ENCODE measurements at places on chromosomes 6 and 20. TPM values are rescaled to one million over a fixed set of nuclear protein-coding genes. Genes with fewer than 3 reads are reported as not detected.

Gene C20orf96
- total RNA-seq, result 6.7 TPM

DNA sequence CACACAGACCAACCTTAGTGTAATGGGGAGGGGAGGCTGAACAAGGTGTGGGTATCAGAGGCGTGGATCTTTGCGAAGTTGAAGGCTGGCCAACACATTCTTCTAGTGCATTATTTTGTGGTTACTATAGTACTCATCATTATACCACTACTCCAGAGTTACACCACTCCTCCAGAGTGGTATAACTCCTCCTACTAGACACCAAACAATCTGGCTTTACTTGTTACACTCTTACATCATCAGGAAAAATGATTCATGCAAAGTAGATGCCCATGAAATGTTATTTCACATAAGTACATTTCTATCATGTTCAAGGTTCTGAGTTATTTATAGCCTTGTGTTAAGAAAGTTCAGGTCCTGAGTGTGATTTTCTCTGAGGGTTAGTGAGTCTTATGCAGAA, 443.1 kb upstream of the OPRM1 start:
- H3K4me1 ChIP-seq, result peaks cover 14% of the 10 kb centered on the region
- no peak for DNase-seq
- H3K27ac ChIP-seq, result no peak overlapping the region
- H3K27me3 ChIP-seq, result no peaks in the 10 kb centered on the region

DNA sequence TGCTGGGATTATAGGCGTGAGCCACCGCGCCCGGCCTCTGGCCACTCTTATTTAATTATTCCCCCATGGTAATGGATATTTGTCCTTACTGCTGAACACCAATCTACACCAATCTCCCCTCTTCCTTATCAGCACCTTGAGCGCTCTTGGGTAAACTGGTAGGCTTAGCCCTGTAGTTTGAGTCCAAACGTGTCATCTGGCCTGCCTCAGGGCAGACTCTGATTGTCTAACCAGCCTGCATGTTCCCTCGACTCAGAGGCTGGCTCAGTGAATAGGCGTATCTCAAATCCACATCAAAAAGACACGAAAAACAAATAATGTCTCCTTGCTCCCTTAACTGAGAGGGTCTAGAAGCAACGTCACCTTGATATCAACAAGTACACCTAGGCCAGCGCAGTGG, 260.9 kb downstream of the TFAP2C start:
- H3K36me3 ChIP-seq, result no peaks in the 10 kb centered on the region
- H3K4me1 ChIP-seq, result peaks cover 4% of the 10 kb centered on the region
- DNase-seq, result no peak

GRCh38 chr6:24849713-24850112, 51.0 kb upstream of the ARMH2 start:
- no peak overlapping the region for H3K27ac ChIP-seq
- H3K27me3 ChIP-seq, result no peaks in the 10 kb centered on the region
- no peak for DNase-seq
- H3K4me3 ChIP-seq, result no peak overlapping the region
- peaks cover 73% of the 10 kb centered on the region for H3K36me3 ChIP-seq

DNA sequence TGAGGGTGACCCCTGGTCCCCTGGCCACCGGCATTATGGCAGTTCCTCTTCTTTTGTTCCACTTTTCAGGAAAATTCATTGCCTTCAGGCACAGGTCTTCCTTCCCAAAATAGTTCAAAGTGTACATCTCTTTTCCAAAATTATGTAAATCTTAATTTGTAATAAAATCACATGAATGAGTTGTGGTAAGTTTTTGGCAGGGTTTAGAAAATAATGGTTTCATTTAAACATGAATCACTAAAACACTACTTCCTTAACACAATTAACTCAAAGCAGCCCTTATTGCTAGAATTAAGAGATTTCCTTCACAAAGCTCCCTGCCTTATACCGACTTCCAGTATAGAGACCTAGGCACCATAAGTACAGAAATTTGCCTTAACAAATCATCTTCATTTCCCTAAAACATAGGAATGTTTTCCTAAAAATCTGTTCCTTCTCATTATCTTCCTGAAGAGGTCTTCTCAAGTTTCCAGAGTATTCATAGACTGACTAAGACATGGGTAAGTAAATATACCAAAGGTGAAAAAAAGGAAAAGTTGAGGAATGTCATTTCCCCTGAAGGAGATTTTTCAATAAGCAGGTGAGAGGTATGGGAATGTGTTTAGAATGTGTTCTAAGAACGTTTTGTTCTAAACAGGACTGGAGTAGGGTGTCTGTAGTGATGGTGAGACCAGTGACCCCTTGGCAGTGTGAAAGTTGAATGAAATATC, 148.2 kb upstream of the CITED2 start:
- no peaks in the 10 kb centered on the region for H3K36me3 ChIP-seq
- H3K4me1 ChIP-seq, result no peaks in the 10 kb centered on the region
- no peak overlapping the region for H3K27ac ChIP-seq
- DNase-seq, result no peak
- no peak overlapping the region for H3K4me3 ChIP-seq
- H3K27me3 ChIP-seq, result no peaks in the 10 kb centered on the region

DNA sequence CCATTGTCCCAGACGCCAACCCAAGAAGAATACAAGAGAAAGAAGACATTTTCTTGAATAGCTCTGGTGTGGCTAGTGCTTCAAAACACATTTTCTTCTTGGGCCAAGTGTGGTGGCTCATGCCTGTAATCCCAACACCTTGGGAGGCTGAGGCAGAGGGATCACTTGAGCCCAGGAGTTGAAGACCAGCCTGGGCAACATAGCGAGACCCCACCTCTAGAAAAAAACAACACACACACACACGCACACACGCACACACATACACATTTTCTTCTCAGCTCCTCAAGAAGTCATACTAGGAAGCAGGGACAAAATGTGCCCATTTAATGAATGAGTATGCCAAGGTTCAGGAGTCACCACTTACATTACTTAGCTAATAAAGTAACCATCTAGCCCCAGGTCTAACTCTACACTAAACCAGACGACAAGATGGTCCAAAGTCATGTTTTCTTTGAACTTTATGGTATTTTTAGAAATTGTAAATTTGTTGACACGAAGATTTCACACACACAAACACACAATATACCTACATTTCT, 68.8 kb downstream of the ZMYND8 start:
- no peak for DNase-seq
- peaks cover 2% of the 10 kb centered on the region for H3K4me1 ChIP-seq
- peaks cover 57% of the 10 kb centered on the region for H3K36me3 ChIP-seq
- H3K27ac ChIP-seq, result no peak overlapping the region
- no peak overlapping the region for H3K4me3 ChIP-seq

Gene PNPLA1
- not detected for total RNA-seq

DNA sequence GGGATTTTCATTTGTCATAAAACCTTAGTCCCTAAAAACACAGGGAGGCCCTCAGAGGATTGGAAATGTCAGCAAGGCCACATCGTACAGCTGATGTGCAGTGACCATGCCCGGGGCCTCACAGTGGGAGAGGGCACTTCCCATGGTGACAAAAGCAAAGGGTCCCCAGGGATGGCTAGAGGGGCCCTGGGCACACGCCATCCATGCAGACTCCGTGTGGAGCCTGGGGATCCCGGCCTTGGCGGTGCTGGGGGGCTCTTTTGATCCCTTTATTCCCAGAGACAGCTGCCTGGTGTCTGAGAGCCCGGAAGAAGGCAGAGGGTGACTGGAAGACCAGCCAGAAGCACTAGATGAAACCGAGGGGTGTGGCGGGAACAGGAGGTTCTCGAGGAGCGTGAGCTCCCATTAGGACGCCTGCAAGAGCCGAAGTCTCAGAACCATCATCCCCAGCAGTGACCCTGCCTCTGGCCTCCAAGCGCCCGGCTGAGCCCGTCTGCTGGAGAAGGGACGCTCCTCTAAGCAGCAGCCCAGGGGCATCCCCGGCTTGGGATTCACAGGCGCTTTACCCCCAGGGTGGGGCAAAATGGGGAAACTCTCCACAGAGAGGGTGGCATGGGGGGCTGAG, 49.1 kb upstream of the FRMD1 start:
- no peak overlapping the region for H3K27ac ChIP-seq
- no peak overlapping the region for H3K4me3 ChIP-seq
- H3K4me1 ChIP-seq, result no peaks in the 10 kb centered on the region
- peaks cover 12% of the 10 kb centered on the region for H3K27me3 ChIP-seq
- H3K36me3 ChIP-seq, result no peaks in the 10 kb centered on the region

GRCh38 chr6:135985471-135985870, 134.0 kb downstream of the PDE7B start:
- H3K27me3 ChIP-seq, result peaks cover 2% of the 10 kb centered on the region
- no peak overlapping the region for H3K4me3 ChIP-seq
- H3K4me1 ChIP-seq, result peaks cover 2% of the 10 kb centered on the region
- no peak overlapping the region for H3K27ac ChIP-seq
- H3K36me3 ChIP-seq, result peaks cover 6% of the 10 kb centered on the region

- H3K27ac ChIP-seq, result no peak overlapping the region
- no peaks in the 10 kb centered on the region for H3K4me1 ChIP-seq
- no peak overlapping the region for H3K4me3 ChIP-seq
These were observed 11.4 kb upstream of the SSTR4 start for GRCh38 chr20:23023621-23024177.

Gene CDSN
- total RNA-seq, result not detected

Gene HLA-DRB5
- 5.1 TPM for total RNA-seq

Gene MCCD1
- not detected for total RNA-seq
